Glutamatergic neuron (in vitro differentiated cells): ENCODE measurements at places on chromosomes 12 and 14. TPM values are rescaled to one million over a fixed set of nuclear protein-coding genes. Genes with fewer than 3 reads are reported as not detected.

Gene GDF3
- 0.34 TPM for total RNA-seq

Gene IAPP
- total RNA-seq = not detected

Gene IRAK4
- 12.1 TPM for total RNA-seq

Gene P2RX2
- 4.1 TPM for total RNA-seq

Gene ACOT4
- total RNA-seq = not detected

Gene PAH
- total RNA-seq = not detected

GRCh38 chr12:99521664-99522063 lies 125.9 kb upstream of the GARIN6 start:
- no peak for DNase-seq

DNA sequence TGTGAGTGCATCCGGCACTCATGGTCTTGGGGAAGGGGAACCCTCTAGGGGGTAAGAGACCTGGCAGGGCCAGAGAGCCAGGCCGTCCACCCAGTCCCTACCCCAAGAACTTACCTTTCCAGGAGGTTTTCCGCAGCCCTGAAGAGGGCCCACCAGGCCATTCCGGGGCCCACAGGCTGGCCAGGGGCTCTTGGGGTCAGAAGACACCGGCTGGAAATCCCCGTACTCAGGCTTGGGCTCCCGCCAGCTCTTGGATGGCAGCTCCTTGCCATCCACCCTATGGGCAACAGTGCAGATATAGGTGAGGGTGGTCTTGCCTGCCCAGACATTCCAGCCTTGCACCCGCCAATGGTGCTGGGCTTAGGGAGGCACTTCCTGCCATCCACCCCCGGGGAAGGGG lies 34.6 kb downstream of the NCKAP5L start:
- no peak for DNase-seq

DNA sequence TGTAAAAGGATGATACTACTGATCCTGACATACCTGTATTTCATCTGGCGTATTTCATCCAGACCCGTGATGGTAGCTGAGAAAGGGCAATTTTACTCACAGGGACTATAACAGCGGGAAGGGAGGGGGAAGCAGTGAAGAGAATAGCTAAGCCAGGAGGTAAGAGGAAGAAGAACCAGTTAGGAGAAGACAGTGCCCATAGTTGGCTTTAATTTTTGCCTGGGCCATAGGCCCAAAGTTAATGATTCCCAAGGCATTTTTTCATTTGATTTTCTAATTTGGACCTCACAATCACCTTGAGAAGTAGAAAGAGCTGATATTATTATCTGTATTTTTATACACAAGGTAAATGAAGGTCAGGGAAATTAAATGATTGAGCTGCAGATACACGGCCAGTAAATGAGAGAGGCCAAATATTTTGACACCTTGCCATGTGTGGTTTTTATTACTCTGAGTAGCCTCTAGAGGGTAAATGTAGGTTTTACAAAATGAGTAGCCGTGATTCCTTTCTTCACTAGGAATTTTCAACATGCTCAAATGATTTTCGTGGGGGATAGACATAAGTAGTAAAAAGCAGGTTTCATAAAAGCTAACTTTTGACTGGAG lies 382.2 kb downstream of the FUT8 start:
- no peak for DNase-seq

- no peak for DNase-seq
Measured at GRCh38 chr12:38151991-38152700, 164.4 kb upstream of the ALG10B start.

- no peak for DNase-seq
Measured at GRCh38 chr12:7137908-7138307, 7.7 kb downstream of the CLSTN3 start.

GRCh38 chr12:45970391-45970790 lies 20.0 kb downstream of the SCAF11 start:
- DNase-seq = no peak

- no peak for DNase-seq
Measured at GRCh38 chr12:110794623-110795280, 52.0 kb upstream of the CCDC63 start.

DNA sequence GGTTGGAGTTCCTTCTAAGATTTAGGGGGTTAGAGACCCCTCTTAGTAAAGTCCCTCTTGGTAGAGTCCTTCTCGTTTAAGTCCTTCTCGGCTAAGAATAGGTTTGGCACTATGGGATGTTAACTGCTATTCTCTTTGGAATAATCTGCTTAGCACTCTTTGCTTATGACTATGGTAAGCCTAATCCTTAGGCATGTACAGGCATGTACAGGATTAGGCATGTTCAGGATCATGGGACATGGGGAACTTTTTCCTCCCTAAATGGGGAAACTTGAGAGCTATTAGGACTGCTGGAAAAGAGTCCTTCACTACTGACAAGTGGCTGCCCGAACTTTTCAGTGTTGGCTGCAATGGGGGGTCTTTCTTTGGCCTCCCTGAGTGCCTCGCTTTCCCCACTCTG lies 193.3 kb downstream of the TMEM117 start:
- DNase-seq = no peak
